Stimulated activated CD8-positive, alpha-beta memory T cell treated with anti-CD3 and anti-CD28 coated beads, Interleukin-15, amount 100 ng/mL, for 4 hours (primary cell): ENCODE measurements at places on chromosomes 12 and 14.

- no peak for DNase-seq
Measured at GRCh38 chr12:62192903-62193250, 67.3 kb upstream of the USP15 start.

DNA sequence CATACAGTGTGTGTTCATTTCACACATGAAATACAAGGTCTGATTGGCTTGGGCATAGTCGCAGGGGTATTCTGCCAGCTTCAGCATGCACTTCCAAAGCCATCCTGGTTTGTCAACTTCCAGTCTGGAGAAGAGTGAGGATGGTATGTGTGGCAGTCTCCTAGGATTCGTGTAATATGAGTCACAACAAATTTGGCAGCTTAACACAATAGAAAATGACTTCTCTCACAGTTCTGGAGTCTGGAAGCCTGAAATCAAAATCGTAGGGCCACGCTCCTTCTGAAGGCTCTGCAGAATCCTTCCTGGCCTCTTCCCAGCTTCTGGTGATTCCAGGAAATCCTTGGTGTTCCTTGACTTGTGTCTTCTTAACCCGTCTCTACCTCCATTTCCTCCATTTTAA is 167.5 kb downstream of the PPM1H start:
- DNase-seq: no peak

DNA sequence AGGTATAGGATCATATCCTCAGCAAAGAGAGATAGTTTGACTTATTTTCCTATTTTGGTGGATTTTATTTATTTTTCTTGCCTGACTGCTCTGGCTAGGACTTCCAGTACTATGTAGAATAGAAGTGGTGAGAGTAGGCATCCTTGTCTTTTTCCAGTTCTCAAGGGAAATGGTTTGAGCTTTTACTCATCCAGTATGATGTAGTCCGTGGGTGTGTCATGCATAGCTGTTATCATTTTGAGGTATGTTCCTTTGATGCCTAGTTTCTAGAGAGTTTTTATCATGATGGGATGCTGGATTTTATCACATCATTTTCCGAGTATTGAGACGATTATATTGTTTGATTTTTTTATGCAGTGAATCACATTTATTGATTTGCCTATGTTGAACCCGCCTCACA is 97.2 kb downstream of the MGAT4C start:
- DNase-seq: no peak

DNA sequence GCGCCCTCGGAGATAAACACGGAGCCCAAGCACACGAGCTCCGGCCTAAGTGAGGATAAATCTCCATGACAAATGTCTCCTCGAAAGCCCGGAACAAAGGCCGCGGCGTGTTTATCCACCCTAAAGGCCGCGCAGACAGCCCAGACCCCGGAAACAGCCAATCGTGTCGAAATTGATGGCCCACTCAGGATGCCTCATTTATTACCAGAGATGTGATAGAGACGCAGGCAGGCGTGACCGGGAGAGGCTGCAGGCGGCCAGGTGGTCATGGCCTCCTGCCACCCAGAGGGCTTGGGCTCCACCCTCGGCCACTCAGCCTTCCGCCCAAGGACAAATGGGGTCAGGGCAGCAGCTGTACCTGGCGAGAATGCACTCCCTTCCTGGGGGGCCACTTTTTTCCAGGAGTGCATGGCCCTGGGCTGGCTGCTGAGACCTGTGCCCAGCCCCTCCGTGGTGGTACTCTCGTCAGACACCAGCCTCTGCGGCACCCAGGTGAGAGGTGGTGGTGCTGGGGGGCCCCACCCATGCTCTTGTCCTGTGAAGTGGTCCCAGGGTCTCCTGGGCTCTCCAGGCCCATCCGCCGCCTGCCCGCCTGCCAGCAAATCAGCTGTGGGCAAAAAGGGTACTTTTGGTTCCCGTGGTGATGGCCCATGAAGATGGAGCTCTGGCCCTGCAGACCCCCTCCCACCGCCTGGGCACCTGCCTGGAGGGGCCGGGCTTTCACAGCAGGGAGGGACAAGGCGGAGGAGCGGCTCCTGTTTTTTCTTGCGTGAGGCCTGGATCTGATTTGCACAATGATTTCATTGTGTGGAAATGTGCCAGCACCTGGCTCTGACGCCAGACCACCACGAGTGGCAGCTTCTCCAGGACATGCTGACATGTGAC is 211.5 kb upstream of the C14orf180 start:
- no peak for DNase-seq

DNA sequence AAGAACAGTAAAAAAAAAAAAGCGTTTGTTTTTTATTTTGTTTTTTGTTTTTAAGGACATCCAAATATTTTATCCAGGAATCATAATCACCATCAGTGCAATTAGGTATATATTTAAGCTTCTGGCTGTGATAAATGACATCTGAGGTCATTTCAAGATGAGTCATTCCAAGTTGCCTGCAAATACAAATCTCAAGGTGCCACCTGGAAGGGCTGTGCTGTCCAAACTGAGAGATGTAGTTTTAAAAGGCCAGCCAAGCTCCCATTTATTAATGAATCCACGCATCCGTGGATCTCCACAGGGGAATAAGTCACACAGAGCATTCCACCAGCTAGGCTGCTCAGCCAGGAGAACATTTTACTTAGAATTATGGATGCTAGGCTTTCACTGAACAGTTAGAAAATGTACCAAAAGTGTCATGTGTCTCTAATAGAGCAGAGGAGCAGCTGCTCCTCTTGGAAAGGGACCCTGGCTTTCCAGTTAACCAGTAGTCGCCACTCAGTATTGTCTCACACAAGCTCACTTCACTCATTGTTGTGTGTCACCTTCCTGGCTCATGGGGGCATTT is 1151.4 kb upstream of the TMEM132C start:
- DNase-seq: no peak

DNA sequence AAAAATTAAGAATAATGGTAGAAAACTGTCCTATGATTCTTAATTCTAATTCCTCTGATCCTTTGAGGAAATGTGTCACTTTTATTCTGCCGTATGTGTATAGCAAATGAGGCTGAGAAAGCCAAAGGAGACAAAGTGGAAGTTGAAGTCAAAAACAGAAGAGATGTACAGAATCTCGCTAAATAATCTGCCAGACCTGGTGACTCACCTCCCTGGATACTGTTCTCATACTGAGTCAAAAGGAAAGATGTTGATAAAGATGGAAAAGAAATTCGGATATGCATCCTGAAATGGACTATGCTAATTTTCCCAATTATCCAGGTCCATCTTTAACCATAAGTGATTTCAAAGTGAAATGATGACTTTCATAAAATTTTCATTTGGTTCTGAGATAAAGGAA is 92.5 kb downstream of the DUSP6 start:
- no peak for DNase-seq

GRCh38 chr12:29148596-29148910 is 525 bp upstream of the FAR2 start:
- no peak for DNase-seq

GRCh38 chr12:47725893-47726292 is 603 bp upstream of the ENDOU start:
- no peak for DNase-seq

- no peak for DNase-seq
Measured at GRCh38 chr12:13135371-13136178, 32.1 kb upstream of the GSG1 start.

- no peak for DNase-seq
Measured at GRCh38 chr12:42235426-42235825, 2.6 kb downstream of the YAF2 start.

DNA sequence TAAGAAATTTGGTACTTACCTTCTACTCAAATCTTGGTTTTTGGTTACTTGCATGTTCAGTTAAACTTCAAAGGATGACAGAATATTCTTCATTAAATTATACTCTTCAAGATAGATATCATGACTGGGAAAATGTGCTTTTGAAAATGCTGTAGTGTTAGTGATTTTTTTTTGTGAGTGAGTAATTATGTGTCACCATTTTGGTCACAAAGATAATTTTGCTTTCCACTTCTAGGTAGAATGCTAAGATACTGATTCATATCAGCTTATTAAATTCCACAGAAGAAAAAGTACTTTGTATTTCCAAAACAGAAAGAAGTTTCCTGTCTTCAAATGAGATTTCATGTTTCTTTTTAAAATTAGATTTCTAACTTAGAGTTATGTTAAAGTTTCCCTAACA is 61.2 kb downstream of the ATXN7L3B start:
- DNase-seq: no peak

- no peak for DNase-seq
Measured at GRCh38 chr12:119415714-119416113, 81.2 kb downstream of the CCDC60 start.

DNA sequence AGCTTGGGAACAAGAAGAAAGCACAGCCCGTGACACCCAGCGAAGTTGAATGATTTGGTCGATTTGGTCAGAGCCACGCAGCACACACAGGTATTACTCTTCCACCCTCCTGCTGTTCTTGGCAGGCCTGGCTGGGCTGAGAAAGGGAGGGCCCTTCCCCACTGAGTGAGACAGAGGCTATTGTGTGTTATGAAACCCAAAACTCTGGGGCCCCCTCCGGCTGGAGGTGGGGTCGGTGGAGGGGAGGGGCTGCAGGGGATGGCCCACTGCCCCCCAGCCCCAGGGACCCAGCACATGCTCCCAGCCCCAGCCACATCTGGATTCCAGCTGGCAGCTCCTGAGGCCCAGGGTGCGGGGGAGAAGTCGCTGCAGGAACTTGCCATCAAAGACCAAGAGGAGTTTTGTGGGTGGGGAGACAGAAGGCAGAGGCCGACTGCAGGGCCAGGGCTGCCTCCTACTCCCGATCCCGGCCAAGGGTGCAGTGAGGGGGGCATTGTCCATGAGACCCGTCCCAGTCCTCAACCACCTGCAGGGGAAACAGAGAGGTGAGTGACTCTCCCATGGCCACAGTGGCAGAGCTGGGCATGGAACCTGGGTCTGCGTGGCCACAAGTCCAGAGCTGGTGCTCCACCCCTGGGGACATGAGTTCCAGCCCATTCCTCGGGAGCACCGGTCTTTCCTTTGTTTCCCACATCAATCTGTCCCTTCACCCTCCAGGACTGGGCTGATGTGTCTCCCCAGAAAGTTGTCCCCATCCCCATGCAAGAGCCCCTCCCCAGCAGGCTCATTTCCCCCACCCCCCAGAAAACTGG is 8.7 kb downstream of the TMEM119 start:
- no peak for DNase-seq
